ENCODE measurements at places on chromosomes 13 and 19.
A peak's percentile ranks its signal among the peaks of the same experiment; 100 is the strongest.

DNA sequence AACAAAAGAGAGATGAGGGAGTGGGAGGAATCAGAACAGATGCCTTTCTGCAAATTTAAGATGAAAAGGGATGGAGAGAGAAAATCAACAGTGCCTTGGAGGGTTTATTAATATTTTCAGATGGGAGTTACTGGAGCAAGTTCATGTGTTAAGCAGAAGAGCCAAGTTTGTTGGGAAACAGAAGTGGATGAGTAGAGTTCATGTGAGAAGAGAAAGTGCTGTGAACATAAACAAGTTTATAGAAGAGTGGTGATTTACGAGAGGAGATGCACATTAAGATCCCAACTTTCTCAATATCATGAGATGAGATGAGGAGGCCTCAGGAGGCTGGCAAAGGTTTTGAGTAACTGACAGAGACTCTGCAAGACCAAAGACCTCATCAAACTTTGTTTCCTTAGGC is 274.1 kb upstream of the HTR2A start:
- DNase-seq = no peak

DNA sequence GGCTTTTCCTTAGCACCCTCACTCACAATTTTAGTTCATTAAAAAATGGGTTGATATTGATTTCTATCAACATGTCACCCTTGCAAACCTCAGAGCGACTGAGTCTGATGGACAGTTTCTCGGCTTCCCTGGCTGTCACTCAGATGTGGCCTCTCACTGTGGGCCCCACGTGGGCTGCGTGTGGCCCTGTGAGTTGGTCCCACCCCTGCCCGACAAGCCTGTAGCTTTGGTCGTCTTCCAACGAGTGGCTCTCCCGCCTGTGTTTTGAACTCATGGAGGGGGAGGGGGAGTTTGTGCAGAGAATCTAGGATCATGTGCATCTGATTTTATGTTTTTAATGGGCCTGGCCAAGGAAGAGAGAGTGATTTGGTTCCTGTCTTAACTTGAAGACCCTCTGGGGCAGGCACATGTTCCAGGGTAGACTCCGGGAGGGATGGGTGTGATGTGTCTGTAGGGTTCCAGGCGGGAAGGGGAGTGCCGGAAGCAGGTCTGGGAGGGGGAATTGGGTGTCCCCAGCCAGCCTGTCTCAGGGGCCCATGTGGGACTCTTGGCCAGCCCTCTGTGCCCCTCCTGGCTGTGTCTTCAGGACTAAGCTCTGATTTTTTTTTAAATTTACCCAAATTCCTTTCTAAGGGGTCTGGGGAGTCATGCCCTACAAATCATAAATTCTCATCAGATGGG is 18.9 kb downstream of the ATP11A start:
- DNase-seq = no peak

DNA sequence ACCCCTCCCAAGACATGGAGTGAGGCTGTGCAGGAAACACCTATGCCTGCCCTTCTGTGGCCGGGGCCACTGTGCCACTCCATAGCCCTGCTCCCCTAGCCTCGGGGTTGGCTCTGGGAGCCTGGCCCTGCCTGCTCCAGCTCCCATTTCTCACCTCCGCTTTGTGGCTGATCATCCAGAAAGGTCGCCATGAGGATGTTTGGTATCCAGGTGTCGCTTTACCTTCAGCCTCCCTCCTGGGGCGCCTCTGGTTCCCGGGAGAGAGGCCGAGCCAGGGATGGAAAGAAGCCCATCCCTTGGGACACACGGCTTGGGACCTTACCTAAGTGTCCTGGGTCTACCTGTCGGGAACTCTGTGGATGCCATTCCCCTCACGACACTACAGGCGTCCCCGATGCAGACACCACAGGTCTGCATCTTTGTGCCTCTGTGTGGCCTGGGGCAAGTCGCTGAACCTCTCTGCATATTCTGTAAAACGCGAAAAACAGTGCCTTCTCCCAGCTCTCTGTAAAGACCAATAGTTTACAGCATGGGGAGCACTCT is 3.4 kb upstream of the MCF2L start:
- no peak for DNase-seq

DNA sequence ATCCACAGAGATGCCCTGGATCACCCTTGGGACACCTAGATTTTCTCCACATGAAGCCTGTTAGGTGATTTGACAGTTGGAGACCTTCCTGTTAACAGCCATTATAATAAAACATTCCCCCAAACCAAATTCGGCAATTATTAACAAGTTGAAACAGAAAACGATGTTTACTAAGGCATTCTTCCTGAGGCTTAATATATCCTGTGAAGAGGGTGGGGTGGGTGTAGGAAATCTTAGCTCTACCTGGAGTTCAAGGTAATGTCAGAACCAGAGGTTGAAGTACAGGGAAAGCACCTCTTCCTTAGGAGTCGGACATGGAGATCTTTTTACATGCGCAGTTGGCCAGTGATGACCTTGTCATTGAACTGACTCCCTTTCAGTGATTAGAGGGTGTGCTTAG is 143.0 kb downstream of the FGF9 start:
- DNase-seq = no peak

GRCh38 chr19:44720945-44721344 is 22.0 kb downstream of the CEACAM16 start:
- no peak for DNase-seq

- no peak for DNase-seq
Measured at GRCh38 chr13:46134494-46134893, 29.7 kb upstream of the CPB2 start.

- no peak for DNase-seq
Measured at GRCh38 chr13:47673009-47673850, 327.8 kb downstream of the SUCLA2 start.

DNA sequence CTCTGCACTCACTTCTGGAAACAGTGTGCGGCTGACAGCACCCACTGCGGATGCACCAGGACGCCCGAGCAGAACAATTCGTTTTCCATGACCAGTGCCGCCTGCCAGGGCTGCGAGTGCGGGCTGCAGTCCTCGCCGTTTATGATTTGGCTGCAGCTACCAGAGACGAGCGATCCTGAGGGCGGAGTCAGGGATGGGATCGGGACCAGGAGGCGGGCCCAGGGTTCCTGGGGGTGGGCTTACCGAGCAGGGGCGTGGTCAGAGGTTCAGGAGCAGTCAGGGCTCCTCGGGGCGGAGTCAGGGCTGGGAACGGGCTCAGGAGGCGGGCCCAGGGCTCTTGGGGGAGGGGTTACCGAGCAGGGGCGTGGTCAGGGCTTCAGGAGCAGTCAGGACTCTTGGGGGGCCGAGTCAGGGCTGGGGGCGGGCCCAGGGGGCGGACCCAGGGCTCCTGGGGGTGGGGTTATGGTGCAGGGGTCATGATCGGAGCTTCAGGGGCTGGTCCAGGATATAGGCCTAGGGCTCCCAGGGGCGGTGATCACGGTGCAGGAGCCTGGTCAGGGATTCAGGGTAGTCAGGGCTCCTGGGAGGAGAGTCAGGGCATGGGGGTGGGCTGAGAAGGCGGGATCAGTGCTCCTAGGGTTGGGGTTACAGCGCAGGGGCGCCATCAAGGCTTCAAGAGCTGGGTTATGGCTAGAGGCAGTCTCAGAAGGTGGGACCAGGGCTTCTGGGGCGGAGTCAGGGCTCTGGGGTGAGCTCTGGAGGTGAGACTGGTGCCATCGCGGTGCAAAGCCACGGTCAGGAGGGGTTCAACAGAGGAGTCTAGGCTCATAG is 1.7 kb downstream of the KLK4 start:
- peak; percentile 94 for DNase-seq

DNA sequence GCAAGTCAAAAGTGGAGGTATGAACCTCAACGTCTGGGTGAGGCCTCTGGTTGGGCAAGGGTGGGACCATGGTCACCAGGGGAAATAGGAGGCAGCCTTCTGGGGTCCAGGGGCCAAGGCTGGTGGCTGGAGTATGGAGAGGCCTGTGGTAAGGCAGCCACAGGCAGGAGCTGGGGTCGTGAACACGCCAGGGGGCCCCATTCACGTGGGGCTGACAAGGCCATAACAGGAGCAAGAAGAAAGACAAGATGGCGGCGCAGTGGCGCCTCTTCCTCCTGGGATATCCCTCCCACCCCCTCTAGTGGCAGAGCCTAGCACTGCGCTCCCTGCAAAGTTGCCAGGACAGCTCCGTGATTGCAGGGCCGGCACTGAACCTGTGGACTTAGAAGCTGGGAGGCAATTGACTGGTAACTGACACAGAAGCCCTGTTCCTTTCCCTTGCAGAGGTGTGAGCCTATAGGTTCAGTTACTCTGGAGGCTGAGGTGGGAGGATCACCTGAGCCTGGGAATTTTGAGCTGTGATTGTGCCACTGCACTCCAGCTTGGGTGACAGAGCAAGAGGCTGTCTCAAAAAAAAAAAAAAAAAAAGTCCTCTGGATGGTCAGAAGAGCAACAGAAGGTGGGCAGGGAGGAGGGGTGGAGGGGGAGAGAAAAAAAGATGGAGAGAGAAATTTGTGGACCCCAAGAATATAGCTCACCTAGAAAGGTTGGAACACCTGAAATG is 19.7 kb upstream of the EDDM13 start:
- DNase-seq = peak; percentile 23

GRCh38 chr19:47111006-47111621 is 2.5 kb downstream of the ZC3H4 start:
- no peak for DNase-seq

- no peak for DNase-seq
Measured at GRCh38 chr13:89970353-89970709, 1377.2 kb upstream of the MIR17HG start.

GRCh38 chr19:40797963-40798682 is 868 bp upstream of the EGLN2 start:
- peak; percentile 84 for DNase-seq

DNA sequence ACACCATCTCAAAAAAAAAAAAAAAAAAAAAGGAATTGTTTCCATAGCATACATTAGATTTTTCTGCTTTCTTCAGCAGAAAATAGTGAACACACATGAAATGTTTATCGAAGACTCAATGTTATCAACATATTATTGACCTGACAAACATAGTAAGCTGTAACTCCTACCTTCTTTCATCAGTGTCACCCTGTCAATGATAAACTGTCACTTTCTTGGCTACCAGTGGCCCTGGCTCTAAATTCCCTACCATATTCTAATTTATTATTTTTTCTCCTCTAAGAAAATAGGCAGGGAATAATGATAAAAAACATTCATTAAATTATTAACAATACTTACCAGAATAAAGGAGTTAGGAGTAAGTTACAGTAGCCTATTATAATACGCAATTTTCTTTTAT is 127.3 kb upstream of the KLHL1 start:
- no peak for DNase-seq

DNA sequence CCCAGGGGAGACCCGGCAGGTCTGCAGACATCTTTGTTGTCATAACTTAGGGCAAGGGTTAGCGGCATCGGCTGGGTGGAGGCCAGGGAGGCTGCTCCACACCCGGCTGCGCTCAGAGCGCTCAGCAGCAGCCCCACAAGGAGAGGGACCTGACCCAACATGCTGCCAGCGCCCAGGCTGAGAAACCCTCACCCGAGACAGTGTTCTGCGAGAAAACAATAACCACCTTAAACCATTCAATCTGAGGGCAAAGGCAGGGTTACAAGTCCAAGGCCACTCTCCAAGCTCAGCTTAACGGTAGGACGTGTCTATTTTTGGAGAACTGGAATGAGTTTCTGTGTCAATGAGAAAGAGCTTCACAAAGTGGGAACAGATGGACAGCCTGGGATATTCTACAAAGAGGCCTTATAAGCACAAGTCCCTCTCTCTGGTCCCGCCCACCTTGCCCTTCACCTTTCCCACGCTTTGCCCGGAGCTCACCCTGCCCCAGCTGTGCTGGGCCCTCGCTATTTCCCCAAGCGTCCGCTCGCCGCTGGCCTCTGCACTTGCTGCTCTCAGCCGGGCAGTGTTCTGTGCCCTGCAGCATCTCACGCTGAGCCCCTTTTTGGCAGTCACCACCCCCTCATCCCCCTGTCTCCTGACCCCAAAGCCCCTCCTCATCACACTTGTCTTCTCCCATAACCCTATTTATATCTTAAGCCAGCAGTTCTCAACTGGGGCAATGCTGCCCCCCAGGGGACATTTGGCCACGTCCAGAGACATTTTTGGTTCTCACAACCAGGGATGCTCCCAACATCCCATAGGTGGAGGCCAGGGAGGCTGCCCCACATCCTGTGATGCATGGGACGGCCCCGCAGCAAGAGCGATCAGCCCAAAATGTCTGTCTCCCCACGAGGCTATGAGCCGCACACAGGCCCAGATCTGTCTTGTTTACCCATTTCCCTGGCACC is 17.6 kb downstream of the PPP1R12C start:
- DNase-seq = no peak

GRCh38 chr19:40827386-40828247 is 22.6 kb downstream of the CYP2A6 start:
- DNase-seq = no peak

Data from SK-N-DZ (cell line).